ENCODE measurements at places on chromosomes 1 and 21.

DNA sequence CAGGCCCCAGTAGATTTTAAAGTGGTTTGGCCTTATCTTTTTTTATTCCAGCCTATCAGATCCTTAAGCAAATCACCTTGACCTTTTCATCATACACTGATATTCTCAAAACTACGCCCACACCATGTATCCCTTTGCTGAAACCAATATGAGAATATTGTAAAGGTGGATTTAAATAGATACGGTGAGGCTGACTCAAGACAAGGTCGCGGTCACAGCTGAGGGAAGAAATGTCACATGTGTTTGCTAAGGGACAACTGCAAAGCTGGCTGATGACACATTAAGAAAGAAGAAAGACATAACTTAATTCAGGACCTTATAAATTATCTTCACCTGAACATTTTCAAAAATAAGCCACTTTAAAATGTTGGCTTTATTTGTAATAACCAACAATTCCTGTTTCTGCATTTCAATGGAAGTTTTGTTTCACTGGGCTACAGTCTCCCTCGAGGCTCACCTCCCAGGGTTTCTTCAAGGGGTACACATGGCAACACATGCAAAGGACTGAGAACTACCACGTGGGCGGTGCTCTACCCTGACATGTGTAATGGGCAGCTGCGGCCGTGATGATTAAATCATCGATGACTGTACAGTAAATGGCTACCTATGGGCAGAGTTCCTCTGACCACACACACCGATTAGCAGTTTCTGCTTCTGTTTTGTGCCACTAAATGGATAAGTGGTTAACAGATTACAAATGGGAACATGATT, 189.5 kb downstream of the SIPA1L2 start:
- no peak for DNase-seq

DNA sequence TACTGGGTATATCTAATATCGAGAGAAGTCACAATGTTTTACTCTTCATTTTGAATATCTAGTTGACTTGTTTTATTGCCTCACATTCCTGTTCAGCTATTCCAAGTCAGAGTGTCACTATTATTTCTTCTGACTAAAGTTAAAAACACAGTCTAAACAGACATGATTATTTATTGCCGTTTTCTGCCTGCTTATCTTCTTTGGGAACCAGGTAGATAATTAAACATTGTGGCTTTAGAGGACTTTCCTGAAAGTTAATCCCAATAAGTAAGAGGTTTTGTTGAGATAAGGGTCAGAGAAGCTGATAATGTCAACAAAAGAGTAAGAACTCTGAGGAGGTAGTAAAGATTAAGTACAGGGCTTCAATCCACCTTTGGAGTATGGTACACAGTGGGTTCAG, 53.8 kb downstream of the PCNX2 start:
- no peak for DNase-seq

DNA sequence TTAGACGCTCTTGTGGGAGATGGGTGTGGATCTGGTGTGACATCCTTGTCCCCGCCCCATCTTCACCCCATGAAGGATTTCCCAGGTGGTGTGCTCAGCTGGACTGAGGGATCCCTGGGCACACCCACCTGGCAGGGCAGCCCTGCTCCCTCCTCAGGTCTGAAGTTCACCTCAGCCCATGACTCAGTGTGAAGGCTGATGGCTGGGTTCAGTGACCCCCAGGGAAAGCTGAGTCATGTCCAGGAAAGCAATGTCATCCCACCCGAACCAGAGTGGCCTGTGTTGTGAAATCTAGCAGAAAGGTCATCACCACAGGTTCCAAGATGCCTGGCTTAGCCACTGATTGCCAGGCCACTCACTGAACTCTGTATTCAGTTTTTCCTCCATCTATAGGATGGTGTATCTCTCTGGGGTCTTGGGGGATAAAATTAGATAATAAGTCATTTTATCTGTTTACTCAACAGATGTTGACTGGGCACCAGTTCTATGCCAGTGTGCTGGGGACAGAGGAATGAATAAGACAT, 97.7 kb upstream of the JUN start:
- DNase-seq: no peak

GRCh38 chr1:183262628-183263200, 76.7 kb downstream of the LAMC2 start:
- no peak for DNase-seq

DNA sequence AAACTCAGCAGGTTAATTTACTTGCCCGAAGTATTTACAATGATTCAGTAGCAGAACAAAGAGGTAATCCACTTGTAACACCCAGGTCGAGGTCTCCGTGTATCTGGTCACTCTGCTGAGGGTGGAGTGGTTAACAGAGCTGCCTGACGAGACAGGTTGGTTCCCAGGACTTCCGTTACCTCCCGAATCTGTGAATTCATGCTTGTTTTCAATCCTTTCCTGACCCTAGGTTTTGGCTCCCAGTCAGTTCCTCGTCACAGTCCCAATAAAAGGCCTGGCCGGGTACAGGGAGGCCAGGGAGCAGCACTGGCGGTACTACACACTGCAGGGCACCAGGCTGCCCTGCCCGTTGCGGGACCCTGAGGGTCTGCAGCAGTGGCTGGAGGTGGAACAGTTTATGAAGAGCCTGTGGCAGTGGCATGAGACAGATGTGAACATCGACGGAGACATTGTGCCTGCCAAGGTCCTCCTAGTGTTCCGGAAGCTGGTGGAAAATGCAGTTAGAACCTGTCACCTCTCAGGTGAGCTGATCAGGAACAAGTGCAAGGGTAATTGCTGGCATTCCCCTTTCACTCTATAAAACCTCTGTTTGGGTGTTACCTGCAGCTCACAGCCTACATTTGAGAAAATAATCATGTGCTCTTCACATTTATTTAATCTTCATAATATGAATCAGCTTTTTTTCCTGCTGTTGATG, 12.8 kb downstream of the MAB21L3 start:
- DNase-seq: no peak

DNA sequence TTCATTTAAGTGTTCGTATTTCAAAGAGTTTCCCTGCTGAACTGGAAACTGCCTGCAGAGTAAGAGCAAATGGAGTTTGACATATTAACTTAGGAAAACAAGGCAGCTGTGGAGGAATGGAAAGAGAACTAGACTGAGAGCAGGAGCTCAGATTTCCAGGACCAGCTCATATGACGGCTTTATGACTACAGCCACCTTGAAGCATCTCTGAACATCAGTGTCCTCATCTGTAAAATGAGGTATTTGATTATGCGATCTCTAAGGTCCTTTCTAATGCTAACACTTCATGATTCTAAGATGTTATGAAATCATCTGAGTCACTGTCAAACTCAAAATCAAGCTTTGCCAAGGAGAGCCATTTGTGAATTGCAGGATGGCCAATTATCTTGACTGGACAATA, 112.3 kb downstream of the PRRX1 start:
- no peak for DNase-seq

DNA sequence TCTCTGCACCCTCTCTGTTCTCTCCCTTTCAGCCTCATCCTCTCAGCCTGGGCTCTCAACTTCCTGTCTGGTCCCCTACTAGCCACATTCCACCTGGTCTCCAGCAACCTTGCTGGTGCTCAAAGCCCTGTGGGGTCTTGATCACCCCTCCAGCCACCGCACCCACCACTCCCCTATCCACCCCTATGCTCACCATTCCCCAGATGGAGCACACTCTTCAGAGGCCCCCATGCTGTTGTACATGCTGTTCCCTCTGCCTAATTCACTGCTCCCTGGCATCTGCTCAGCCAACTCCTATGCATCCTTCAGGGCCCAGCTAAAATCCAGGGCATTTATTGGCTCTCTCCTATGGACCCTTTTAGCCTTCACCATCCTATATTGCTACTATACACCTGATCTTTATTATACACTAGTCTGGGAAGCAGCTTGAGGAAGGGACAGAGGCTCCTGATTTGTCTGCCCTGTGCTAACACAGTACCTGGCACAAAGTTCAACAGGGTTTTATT, 81.0 kb downstream of the GLIS1 start:
- DNase-seq: no peak

GRCh38 chr1:55172272-55172671, 42.9 kb downstream of the USP24 start:
- no peak for DNase-seq

DNA sequence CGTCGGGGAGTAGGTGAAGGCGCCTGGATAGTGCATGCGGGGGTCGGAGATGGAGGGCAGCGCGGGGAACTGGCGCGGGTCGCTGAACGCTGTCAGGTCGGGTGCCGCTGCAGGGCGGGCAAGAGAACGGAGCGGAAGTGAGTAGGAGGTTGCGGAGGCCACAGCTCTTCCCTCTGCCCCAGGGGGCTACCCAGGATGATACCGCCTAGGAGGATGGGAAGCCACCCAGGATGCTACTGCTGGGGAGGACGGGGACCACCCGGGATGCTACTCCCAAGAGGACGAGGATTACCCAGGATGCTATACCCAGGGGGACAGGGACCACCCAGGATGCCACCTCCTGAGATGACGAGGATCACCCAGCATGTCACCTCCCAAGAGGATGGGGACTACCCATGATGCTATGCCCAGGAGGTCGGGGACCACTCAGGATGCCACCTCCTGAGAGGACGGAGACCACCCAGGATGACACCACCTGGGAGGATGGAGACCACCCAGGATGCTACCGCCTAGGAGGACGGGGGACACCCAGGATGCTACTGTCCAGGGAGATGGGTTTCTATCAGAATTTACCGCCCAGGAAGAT, 123.8 kb downstream of the CLIC6 start:
- no peak for DNase-seq

GRCh38 chr1:115757326-115757725, 11.2 kb downstream of the CASQ2 start:
- DNase-seq: no peak

- DNase-seq: no peak
Observed at GRCh38 chr1:178867670-178868069, 3.2 kb downstream of the ANGPTL1 start.

- DNase-seq: peak; percentile 60
Observed at GRCh38 chr21:38669186-38669585, 136.5 kb upstream of the ETS2 start.

DNA sequence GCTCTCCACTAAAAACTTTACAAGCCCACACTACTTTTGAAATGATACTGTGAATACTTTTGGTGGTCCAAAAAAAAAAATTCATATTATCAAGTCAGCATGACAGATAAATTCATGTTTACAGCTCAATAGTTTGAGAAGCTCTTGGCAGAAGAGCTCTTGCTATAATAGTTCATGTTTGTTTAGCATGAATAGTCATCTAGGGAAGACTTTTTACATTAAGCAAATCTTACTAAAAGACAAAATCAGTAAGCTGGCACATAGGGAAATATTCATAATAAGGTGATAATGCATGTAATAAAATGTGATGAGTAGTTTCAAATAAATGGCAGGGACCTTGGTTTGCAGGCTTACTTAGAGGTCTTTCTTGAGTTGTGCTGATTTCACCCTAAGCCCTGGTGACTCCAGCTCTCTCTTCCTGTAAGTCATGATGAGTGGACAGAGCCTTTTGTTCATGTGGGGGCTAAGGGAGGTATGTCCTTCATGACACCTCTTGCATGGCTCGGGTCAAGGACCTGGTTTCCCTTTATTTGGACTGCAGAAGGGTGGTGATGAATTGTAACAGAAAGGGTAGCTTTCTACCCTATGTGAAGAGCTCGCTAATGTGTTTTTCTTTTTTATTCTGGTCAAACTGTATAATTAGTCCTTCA, 166.7 kb downstream of the GABPA start:
- no peak for DNase-seq

- DNase-seq: no peak
Observed at GRCh38 chr1:4131734-4132133, 231.7 kb upstream of the C1orf174 start.

DNA sequence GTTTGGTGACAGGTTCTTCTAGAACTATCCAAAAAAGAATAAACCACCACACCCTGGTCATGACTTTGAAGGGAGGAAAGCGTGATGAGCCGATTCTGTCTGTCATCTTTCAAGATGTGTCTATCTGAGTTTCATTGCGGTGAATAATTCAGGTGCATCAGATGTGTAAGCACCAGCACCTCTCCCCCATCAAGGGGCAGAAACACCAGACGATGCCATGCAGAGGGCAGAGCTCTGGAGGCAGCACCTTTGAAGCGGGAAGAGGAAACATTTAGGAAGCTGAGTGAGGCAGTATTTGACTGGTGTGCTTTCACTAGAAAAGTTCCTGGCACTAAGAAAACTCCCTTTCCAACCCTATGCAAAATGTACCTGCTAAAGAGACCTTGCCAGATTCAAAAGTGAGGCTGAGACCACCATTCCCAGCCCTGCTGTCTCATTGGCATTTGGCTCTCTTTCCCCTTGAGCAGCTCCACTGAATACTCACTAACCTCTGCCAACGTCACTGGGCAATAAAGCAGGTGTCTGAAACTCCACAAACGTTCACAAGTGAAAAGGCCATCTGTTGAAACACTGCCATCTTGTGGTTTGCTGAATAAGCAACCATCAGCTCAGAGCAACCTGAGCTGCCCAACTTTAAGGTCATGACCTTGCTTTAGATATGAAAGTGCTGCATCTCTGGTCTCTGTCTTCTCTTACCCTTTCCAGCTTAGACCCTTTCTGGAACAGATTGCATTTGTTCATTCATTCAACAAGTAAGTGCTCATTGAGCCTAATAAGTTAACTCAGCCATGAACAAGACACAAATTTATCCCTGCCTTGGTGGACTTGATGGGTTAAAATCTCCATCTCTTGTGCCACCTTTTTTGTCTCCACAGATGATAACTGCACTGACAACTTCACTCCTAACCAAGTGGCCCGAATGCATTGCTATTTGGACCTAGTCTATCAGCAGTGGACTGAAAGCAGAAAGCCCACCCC, 228.6 kb downstream of the PAPPA2 start:
- peak; percentile 73 for DNase-seq

DNA sequence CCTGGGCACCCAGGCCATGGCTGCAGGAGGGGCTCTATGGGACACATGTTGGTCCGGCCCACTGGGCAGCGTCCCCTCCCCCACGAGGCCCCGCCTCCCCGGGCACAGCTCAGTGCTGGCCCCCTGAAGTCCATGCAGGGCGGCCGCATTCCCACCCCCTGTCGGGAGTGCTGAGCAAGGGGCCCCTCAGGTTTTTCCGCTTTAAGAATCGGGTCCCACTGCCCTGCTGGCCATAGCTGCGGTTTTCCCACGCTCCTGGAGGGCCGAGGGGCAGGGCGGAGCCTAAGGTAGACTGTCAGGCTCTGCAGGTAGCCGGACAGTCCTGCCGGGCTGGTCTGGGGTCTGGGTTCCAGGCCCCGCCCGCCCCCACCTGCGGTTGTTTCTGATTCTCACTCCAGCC, 43.5 kb upstream of the CCDC27 start:
- no peak for DNase-seq

DNA sequence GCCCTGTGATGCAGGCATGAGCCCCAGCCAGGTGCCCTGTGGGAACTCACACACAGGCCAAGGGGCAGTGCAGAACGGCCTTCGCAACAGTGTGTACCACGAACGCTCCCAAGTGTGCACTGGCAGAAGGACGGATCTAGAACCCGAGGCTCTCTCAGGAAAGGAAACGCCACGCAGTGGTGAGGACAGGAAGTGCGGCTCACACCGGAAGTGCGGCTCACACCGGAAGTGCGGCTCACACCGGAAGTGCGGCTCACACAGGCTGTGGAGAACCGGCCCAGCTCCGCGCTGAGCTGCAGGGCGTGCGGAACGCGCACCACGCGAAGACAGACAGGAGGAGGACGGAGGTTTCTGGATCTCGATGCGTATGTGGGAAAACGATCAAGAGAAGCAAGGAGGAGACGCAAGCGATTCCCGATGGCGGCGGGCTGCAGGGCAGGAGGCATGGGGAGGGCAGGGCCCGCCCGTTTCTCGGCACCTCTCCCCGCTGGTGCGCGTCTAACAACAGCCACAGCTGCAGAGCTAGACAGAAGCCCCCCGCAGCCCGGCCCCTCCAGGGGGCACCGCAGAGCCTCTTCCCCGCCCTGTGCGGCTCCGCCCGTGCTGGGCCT, 35.9 kb upstream of the TMEM52 start:
- no peak for DNase-seq

Measured in D341Med (cell line).